ENCODE measurements at places on chromosomes 1 and 21.

- DNase-seq = peak; percentile 58
Measured at GRCh38 chr1:7128293-7128692, 343.0 kb downstream of the CAMTA1 start.

GRCh38 chr1:211577277-211577818 is 1.6 kb downstream of the SLC30A1 start:
- DNase-seq = no peak

DNA sequence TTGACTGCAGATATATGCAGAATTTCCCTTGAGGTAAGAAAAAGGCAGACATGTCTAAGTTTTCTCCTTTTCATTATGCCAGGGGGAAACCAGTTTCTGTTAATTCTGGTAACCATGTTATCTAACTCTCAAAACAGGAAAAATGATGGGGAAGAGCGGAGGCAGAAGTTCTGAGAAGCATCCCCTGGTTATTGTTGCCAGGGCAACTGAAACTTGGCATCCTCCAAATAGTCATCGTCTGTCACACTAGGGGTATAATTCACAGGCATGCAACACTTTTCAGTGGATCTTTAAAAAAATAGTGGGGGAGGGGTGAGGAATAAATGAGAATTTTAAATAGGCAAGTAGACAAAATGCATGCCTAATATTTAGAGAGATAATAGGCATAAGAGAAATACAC is 715.3 kb upstream of the CXADR start:
- no peak for DNase-seq

DNA sequence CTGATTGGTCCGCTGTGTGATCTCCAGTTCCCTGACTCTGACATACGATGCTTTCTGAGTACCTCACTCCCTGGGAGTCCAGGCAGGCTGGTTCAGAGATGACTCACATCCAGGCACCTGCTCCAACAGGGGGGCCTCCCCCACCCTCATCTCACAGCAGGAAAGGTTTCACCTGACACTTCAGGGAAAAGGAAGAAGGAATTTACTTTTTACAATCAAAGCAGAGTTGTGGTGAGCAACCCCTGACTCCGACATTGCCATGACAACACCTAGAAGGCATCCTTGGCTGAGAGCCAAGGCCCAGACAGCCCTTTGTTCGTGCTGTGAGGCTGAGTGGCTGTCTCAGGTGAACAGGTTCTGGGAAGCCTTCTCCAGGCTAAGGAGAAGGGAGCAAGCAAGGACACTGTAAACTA is 164.6 kb upstream of the GJB5 start:
- no peak for DNase-seq

DNA sequence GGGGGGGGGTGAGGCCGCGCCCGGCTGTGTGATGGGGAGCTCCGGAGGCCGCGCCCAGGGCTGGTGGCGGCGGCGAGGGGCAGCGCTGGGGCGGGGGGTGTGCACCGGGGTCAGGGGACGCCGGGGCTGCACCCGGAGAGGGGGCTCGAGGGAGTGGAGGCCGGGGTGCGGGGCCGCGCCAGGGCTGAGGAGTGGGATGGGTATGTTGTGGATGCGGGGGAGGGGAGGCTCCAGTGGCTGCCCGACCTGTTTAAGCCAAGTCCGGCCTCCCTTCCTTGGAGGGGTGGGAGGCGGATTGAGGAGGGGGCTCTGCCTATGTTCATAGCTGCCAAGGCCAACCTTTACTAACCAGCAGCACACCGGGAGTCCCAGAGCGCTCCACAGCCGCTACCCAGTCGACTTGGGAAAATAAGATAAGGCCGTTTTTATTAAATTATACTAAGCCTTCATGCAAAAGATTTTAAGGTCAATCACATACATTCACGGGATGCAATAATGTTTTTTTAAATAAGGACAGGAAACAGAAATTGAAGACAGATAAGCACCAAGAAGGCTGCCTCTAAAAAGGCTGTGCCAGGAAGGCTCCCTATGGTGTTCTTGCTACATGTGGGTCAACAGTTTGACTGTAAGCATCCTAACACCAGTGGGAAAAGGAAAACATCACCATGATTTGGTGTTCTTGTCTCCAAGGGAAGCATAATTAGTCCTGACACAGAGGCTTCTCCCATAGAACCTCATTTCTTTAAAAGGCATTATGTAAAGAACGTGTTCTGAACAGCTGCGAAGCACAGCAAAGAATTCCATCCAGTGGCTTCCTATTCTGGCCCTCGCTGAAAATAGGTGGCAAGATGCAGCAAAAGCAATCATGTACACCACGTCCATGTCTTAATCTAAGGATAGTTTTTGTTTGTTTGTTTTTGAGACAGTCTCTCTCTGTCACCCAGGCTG is 626 bp upstream of the HLCS start:
- DNase-seq = no peak

- DNase-seq = no peak
Measured at GRCh38 chr1:44698138-44698537, 23.6 kb downstream of the ARMH1 start.

GRCh38 chr1:197920067-197920396 is 2.9 kb downstream of the LHX9 start:
- DNase-seq = no peak

GRCh38 chr1:198088360-198089071 is 68.3 kb upstream of the NEK7 start:
- DNase-seq = peak; percentile 61

- DNase-seq = no peak
Measured at GRCh38 chr1:32480761-32481160, 15.9 kb downstream of the ZBTB8B start.

GRCh38 chr21:28078126-28078525 is 914.6 kb downstream of the LTN1 start:
- DNase-seq = no peak

GRCh38 chr1:218494449-218494852 is 149.3 kb downstream of the TGFB2 start:
- DNase-seq = no peak

DNA sequence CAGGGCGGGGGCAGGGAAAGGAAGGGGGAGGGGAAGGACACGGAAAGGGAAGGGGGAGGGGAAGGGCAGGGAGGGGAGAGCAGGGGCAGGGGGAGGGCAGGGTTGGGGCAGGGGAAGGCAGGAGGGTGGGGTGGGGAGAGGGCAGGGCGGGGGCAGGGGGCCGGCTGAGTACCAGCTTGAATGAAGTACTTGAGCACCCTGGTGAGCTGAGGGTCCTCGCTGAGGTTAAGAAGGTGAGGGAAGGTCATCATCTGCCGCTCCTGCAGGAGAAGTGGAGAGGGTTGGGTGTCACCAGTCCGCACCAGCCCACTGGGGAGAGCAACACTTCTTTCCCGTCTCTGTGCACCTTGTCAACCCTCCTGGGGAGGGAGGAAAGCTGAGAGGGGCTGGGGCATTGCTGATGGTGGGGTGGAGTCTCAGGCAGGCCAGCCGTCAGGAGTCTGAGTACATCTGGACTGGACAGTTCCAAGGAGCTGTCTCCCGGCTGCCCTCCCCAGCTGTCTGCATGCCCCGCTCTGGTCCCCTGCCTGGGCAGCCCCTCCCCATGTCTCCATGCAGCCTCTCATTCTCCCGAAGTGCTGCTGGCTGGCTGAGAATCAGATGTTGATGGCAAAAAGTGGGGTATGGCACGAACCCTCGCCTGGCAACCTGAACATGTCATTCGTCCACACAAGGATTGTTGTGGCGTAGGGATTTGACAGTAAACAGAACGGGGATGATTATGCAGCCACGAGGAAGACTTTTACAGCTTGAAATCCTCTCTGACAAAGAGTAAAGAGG is 70.0 kb downstream of the SCCPDH start:
- DNase-seq = peak; percentile 15

- no peak for DNase-seq
Measured at GRCh38 chr1:236494586-236495466, 29.0 kb upstream of the LGALS8 start.

GRCh38 chr1:36387141-36387949 is 1.6 kb upstream of the STK40 start:
- peak; percentile 31 for DNase-seq

Measured in common myeloid progenitor, CD34-positive (primary cell).